Vagina (tissue), 2 donors: ENCODE measurements at places on chromosomes 13 and 19.

GRCh38 chr19:8702350-8702749, 3.8 kb upstream of the ACTL9 start:
- DNase-seq = peak; percentile 37

- no peak for DNase-seq
Observed at GRCh38 chr13:101258509-101258908, 157.8 kb downstream of the NALCN start.

- no peak for DNase-seq
Observed at GRCh38 chr19:41882568-41883462, at the start of gene ARHGEF1. Gene ARHGEF1 (plus strand): TSS chr19:41883184. CDS start chr19:41888083, 4,899 bp downstream.

GRCh38 chr13:108708921-108709320, 79.5 kb downstream of the MYO16 start:
- no peak for DNase-seq

- no peak for DNase-seq
Observed at GRCh38 chr13:99392470-99393135, 85.4 kb upstream of the GPR183 start.

DNA sequence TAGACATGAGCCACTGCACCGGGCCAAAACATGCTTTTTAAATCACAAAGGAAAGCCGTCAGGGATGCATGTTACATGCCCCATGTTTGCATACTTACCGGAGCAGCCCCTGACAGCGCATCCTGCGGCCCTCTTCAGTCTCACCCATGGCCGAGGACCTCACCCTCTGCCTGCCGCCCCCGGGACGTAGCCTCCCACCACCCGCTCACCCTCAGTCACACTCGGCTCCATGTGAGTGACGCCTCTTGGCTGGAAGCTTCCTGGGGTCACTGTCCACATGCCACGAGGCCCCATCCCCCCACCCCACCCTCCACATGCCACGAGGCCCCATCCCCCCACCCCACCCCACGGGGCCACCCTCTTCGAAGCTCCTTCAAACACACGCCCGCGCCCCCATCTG, 46.1 kb upstream of the SPACA7 start:
- DNase-seq = no peak

GRCh38 chr19:15324791-15325519, 7.4 kb downstream of the BRD4 start:
- no peak for DNase-seq

DNA sequence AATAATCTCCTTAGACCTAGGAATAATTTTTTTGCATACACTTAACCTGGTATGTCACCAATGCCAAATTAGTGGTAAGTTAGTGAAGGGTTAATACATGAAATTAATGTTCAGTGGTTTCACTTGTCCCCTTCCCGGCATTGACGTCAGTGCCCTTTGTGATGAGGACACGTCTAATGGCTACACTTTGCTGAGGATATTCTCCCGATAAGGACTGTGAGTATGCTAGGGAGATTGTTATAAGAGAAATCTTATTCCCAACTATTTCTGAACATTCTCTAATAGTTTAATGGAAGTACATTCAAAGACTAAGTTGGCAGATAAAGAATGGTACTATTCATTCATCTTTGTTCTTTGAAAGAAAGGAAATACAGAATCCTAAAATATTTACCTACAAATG, 102.4 kb downstream of the TNFRSF19 start:
- DNase-seq = no peak

- DNase-seq = no peak
Observed at GRCh38 chr13:44768239-44768638, 192.1 kb upstream of the TSC22D1 start.

DNA sequence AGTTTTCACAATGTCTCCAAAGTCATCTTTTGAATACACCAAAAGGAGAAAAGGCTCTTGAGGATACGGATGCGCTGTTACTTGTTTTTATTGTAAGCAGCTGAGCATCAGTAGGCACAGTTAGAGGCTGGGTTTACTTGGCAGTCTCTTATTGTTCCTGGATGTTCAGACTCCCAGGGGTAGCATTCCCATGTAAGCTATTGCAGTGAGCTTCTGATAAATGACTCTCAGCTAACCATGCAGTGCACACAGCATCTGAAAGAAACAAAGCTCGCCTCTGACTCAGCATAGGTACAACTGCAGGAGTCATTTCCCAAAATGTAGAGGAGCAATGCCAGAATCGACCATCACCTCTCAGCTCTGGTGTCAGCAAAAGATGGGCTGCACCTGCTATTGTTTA, 84.8 kb downstream of the DCT start:
- DNase-seq = no peak

- no peak for DNase-seq
Observed at GRCh38 chr13:22925881-22926747, 254.7 kb upstream of the SGCG start.

- no peak for DNase-seq
Observed at GRCh38 chr13:52878831-52879230, 30.4 kb upstream of the PCDH8 start.

GRCh38 chr19:15550929-15551292, 42.6 kb downstream of the CYP4F22 start:
- DNase-seq = no peak

DNA sequence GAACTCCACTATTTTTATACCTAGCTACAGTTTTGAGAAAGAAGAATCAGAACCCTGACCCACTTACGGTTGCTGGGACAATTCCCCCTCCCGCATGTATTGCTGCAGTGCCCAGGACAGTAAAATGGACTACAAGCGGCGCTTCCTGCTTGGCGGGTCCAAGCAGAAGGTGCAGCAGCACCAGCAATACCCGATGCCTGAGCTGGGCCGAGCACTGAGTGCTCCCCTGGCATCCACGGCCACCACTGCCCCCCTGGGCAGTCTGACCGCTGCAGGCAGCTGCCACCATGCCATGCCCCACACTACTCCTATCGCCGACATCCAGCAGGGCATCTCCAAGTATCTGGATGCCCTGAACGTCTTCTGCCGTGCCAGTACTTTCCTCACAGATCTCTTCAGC, 46.0 kb downstream of the GARRE1 start:
- DNase-seq = no peak

- no peak for DNase-seq
Observed at GRCh38 chr19:47161876-47162489, 31.3 kb downstream of the SAE1 start.

DNA sequence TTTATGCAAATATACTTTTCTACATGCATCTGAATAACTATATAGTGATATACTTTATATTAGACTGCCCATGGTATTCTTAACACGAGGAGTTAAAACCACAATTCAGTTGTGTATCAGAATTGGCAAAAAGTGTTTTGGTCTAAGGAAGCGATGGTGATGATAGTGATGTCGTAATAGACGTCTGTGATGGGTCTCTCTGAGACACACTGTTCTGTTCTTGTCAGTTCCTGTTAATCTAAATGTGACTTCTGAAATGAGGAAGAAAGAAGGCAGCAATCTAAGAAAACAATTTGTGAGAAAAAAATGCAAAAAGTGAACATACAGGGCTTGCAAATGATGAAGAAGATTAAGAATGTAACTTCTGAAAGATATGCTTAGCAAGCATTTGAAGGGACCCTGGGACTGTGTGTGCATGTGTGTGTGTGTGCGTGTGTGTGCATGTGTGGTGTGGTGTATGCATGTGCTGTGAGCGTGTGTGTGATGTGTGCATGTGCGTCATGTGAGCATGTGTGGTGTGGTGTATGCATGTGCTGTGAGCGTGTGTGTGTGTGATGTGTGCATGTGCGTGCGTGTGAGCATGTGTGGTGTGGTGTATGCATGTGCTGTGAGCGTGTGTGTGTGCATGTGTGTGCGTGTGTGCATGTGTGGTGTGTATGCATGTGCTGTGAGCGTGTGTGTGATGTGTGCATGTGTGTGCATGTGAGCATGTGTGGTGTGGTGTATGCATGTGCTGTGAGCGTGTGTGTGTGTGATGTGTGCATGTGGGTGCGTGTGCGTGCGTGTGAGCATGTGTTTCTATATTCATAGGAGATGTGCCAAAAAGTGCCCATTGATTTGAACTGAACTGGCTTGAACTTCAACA, 131.8 kb downstream of the IRS2 start:
- no peak for DNase-seq

GRCh38 chr13:36807616-36808015, 11.4 kb upstream of the RFXAP start:
- no peak for DNase-seq

DNA sequence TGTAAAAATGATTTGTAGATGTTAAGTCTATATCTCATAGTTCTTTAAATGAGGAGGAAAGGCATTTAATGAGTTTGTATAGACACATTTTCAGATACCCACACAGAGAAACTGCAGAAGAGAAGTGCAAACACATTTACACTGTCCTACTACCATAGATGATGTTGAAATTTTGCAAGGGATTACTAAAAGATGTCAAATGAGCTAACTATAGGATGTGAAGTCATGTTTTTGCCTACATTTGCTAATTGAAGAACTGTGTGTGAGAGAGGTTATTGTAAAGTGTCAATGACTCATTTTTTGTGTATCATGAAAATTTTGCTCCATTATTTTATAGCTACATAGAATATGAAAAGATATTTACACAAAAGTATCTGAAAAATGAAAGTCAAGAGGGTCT, 178.9 kb downstream of the ITGBL1 start:
- DNase-seq = no peak

DNA sequence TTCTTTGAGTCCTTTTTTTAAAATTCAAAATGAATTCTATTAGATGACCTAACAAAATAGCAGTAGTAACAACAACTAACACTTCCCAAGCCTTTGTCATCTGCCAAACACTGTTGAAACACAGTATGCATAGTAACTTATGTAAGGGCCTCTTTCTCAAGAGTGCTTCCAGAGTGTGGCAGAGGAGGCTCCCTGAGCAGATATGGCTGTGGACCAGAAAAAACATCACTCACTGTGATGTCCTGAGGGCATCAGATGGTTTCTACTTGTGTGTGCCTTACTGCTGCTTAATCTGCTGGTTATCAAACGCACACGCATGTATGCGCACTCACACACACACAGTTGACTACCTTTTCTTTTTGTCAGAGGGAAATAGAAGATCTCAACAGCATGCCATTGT, 110.8 kb downstream of the DLEU7 start:
- DNase-seq = no peak

DNA sequence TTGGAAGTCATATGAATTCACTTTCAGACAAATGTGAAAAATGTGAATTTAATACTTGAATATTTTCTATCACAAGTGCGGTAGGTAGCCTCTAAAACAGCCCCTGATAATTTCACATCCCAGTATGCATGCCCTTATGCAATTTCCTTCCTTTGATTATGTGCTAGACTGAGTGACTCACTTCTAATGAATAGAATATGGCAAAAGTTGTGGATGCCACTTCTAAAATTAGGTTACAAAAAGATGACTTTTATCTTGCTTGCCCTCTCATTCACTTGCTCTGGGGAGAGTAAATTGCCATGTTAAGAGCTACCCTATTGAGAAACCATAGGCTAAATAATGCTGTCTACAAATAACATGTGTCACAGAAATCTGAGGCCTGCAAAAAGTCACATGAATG, 402.5 kb upstream of the PCDH9 start:
- DNase-seq = no peak

DNA sequence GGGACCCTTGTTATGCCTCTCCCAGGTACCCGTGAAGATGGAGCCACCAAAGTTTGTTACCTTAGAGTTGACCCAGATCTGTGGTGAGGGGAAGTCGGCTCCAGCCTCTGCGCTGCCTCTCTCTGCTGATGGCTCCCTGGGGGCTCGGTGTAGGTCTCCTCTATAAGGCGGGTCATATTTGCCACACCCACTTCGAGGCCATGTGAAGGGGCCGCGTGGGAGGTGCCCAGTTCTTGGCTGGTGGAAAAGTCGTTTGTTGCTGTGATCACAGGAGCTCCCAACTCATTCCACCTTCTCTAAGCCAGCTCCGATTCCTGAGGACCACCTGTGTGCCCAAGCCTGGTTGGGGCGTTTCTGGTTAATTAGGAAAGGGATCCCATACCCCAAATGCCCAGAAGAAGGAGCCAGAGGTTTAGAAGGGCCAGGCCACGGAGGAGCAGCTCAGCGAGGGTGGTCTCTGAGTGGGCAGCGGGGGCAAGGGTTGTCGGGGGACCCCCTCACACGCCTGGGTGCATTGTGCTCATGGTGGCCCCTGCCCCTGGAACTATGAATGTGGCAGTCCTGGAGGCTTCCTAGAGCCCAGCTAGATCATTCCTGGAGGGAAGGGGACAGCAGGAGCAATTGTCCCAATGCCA, 296.5 kb downstream of the ZNF536 start:
- DNase-seq = no peak

DNA sequence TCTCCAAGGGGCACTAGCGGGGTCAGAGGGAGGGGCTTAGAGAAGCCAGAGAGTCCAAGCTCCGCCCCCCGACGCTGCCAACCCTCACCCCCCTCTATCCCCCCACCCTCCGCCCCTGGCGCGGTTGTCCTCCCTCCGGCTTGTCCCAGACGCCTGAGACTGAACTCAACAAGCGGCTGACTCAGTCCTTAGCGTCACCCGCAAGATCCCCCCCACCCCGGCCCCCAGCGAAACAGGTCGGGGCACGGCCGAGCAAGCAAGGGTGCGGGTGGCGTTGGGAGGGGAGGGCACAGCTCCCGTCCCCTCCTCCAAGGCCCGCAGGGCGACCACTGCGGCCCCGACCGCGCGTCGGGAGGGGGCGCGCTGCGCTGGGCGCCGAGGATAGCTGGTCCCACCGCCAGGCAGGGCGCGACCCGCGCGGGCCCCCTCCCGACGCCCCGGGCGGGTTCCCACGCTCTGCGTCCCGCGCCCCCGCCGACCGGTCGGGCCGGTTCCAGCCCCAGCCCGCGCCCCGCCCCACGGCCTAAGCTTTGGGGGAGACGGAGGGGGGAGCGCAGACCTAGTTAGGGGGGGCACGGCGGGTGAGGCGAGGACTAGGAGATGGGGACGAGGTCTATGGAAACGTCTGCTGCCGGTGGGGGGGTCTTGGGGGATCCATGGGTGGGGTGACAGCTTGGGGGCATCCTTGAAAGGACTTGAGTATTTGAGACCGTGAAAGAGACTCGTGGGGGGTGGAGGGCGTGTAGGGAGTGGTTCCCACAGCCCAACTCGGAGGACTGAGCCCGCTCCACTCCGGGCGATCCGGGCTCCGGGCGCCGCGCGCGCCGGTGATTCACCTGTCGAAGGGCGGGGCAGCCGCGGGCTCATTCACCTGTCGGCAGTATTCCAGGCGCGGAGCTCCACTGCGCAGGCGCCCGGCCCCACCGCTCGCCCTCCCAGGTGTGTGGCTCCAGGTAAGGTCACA, 5.1 kb downstream of the NOTCH3 start:
- no peak for DNase-seq

GRCh38 chr13:41049480-41050440, 11.5 kb upstream of the WBP4 start:
- DNase-seq = no peak

- DNase-seq = no peak
Observed at GRCh38 chr13:80047406-80047805, 293.5 kb downstream of the SPRY2 start.

GRCh38 chr13:33135097-33135496, 118.9 kb downstream of the KL start:
- DNase-seq = no peak
